CD4-positive, CD25-positive, alpha-beta regulatory T cell (primary cell): ENCODE measurements at places on chromosomes 2 and 18.

DNA sequence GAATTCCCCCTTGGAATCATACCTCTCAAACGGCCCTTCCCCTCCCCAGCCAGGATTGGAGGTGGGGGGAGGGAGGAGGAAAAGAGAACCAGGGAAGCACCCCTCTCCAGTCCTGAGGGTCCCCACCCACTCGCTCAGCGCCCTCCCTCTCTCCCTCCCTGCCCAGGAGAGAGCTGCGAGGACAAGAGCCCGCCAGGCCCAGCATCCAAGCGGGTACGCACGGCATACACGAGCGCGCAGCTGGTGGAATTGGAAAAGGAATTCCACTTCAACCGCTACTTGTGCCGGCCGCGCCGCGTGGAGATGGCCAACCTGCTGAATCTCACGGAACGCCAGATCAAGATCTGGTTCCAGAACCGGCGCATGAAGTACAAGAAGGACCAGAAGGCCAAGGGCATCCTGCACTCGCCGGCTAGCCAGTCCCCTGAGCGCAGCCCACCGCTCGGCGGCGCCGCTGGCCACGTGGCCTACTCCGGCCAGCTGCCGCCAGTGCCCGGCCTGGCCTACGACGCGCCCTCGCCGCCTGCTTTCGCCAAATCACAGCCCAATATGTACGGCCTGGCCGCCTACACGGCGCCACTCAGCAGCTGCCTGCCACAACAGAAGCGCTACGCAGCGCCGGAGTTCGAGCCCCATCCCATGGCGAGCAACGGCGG lies 14.4 kb downstream of the HOXD3 start:
- no peak for DNase-seq

DNA sequence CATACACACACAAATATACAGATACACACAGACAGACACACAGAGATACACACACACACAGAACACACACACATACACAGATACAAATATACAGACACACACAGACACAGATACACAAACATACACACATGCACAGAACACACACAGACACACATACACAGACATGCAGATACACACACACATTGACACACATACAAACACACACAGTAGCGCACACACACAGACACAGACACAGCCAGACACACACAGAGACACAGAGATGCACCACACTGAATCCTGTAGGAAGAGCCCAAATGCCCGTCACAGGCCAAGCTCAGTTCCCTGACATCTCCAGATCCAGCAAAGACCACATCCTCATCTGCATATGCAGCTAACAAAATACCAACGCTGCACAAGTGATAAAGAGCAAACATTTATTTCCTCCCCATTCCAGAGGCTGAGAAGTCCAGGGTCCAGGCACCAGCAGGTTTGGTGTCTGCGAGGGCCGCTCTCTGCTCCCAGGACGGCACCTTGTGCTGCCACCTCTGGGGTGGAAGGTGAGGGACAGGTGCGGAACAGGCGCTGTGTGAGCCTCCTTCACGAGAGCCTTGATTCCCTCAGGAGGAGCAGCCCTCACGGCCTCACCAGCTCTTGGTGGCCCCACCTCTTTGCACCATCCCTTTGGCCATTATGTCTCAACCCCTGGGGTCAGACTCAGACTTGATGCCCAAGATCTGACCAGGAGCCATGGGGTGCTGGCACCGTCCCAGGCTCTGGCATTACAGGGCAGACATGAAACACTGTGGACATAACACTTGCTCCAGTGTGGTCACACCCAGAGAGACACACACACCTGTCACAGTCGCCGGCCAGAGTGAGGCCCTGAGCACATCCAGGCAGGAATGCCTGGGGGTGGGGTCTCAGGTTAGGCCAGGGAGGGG lies 108.7 kb downstream of the NDUFA10 start:
- no peak for DNase-seq

GRCh38 chr2:50613161-50613560 lies 418.8 kb downstream of the NRXN1 start:
- no peak for DNase-seq

GRCh38 chr2:113981404-113982134 lies 91.7 kb downstream of the ACTR3 start:
- DNase-seq = no peak

- DNase-seq = no peak
These were observed 784.0 kb upstream of the KLHL29 start for GRCh38 chr2:22600999-22601398.

- DNase-seq = no peak
These were observed 36.0 kb downstream of the KLHL29 start for GRCh38 chr2:23420840-23421476.

GRCh38 chr2:100752628-100753333 lies 67.2 kb upstream of the NPAS2 start:
- no peak for DNase-seq

- DNase-seq = no peak
These were observed 20.6 kb upstream of the TMEM163 start for GRCh38 chr2:134739236-134739878.

DNA sequence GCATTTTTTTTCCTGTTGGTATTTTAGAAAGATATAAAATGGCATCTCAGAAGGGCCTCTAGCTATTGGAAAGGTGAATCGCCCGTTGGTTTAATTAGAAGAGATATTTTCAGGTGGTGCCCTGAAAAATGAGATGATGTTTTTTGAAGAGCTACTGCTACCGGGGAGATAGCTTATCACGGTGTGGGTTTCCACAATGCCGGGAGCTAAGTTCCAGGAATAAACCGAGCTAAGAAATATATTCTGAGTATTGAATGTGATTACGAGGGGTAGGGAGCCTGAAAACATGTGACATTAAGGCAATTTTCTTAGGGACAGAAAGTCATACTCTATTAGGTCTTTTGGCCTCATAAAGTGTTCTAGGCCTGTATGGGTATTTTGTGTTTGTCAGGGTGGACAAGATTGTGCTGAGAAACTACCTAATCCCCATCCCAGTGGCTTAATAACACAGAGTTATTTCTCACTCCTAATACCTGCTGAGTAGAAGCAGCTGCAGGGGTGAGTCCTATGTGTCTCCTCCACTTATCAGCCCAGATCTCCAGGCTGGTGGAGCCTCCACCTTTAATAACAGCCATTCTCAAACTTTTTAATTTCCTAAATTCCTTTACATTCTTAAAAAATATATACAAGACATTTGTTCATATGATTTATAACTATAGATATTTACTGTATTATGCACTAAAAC lies 150.2 kb downstream of the LRRTM1 start:
- DNase-seq = no peak

GRCh38 chr2:75882530-75882929 lies 171.8 kb upstream of the GCFC2 start:
- DNase-seq = no peak

GRCh38 chr18:64372850-64373249 lies 224.0 kb upstream of the LINC00305 start:
- no peak for DNase-seq

DNA sequence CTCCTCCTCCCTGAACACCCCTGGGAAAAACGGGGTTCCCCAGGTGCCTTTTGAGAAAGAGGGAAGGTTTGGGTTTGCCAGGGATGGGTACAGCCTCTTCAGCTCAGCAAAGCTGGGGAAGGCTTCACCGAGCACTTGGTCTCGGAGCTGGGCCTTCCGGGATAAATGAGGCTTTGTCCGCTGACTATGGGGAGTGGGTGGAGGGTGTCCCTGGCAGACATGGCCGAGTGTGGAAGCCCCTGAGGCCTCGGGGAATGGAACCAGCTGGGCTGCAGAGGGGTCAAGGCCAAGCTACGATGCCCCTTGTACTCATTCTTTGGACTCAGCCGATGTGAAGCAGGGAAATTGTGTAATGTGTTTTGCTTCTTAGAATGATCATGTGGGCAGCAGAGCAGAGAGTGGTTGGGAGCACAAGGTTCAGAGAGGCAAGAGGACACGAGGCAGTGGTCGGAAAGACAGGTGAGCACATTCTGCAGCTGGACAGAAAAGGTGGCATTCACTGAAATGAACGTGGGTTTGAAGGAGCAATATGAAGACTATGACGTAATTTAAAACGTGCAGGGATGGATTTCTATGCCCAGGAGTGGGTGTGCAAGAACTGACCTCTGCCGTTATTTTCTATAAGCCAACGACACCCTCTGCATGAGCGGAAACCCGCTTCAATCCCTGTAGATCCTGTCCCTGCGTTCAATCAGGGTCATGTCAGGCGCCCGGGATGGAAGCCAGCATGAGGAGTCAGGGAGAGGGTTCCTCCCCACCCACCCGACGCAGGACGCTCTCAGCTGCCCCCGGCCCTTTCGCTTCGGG lies 142.6 kb downstream of the PXDN start:
- DNase-seq = no peak

DNA sequence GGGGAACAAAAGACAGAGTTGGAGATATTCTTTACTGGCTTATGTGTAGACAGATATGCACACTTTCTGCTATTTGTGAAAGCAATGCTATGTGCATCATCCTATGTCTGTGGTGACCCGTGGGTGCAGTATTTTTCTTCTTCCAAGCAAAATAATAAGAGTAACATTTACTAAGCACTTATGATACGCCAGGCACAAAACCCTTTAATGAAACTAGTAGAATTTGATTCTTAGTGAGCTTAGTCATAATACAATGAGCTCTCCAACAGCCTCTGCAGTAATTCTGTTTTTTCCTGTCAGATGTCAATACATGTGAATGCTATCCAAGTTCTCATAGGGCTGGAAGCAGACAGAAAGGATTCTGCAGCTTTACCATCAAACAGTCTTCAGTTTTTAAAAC lies 130.6 kb downstream of the RAD51AP2 start:
- no peak for DNase-seq
